ACHN (cell line): ENCODE measurements at places on chromosomes 6 and 20.
A peak's percentile ranks its signal among the peaks of the same experiment; 100 is the strongest.

- no peak for DNase-seq
Observed at GRCh38 chr6:79241228-79241627, 6.7 kb upstream of the HMGN3 start.

- no peak for DNase-seq
Observed at GRCh38 chr6:10166031-10166430, 248.8 kb downstream of the TFAP2A start.

DNA sequence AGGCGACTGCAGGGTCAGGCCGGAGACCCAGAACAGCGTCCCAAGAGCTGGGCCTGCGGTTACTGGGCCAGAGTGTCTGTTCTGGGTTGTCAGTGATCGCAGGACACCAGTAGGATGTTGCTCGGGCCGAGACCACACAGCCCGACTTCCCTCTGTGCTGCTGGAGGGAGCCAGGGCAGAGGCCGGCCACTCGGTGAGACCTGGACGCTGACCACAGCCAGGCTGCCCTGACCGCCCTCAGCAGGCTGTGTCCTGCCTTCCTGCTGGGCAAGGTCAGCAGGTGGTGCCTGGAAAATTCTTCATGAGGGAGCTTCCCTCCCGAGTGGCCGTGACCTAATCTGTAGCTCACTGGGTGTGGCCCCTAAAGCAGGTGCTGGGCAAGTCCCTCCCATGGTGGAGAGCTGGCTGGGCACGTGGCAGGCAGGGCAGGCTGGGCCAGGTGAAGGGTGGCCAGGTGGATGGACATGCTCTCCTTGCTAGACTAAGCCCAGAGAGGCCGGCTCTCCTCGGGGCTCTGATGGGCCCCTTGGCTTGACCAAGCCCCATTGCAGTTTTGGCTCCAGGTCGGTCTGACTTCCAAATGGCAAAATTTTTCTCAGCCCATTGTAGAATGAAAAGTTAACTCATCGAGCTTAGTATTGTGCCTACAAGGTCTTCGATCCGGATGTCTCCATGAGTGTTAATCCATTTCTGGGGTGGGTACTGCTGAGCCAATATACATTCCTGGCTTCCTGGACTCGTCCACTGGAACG, 1.9 kb downstream of the SLCO4A1 start:
- DNase-seq = no peak

DNA sequence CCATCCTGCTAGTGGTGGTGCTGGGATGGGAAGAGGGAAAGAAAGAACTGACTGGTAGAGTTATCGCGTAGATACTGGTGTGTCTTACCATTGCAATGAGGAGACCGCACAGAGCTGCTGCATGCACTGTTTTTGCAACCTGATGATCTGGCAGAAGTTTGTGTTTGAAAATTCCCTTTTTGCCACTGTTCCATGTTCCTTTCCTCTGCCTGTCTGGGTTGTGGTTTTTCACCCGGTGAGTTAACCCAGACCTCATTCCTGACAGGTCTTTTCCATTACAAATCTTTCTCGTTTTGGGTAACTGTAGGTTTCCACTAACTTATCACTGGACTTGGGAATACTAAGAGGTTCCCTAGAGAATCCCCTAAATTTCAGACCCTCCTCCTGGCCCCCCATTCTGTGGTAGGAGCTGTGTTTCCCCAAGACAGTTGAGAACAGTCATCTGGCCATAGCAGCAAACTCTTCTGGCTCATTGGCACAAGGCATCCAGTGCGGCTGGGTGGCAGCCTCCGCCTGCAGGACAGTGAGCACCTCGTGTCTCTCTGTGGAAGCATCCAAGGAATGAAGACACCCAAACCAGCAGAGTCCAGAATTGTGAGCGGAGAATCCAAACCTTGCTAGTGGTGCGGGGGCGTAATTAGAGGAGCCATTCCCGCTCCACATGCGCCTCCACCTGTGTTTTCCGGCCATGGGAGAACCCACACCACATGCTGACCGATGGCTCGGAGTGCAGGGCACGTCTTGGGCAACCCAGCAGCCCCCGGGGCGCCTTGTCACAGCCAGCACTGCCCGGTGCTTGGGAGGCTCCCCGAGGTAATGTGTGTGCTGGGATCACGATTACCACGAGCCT, 32.8 kb downstream of the ERMARD start:
- no peak for DNase-seq

DNA sequence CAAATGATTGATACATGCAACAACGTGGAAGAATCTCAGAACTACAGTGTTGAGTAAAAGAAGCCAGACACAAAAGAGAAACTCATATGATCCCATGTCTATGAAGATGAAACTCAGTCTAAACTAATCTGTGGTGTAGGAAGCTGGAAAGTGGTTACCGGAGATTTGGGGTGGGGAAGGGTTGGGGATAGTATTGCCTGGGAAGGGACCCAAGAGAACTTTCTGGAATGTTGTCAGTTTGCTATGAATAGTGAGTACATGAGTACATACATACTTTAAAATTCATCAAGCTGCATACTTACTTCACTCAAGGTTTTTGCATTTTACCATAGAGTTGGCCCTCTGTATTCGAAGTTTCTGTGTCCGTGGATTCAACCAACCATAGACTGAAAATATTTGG, 106.0 kb downstream of the SAMD5 start:
- DNase-seq = no peak

GRCh38 chr6:17986656-17987446, 584 bp downstream of the KIF13A start:
- peak; percentile 53 for DNase-seq

GRCh38 chr6:119308991-119309657, 40.4 kb downstream of the MAN1A1 start:
- peak; percentile 0 for DNase-seq

DNA sequence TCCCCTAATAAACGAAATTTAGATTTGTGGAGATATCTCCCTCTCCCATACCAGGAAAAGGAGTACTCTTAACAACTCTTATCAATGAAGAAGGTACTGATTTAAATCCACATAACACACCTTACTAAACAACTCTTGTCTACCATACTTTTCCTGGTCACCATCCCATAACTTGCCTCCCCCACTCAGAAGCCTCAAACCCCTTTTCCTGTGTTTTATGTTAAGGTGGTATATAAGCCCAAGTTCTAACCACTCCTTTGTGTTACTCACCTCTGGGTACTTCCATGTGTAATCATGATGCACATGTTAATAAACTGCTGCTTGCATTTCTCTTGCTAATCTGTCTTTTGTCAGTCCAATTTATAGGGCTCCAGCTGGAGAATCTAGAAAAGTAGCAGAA, 330.7 kb downstream of the CD83 start:
- DNase-seq = no peak

- no peak for DNase-seq
Observed at GRCh38 chr6:159473475-159474263, 219.4 kb downstream of the SOD2 start.

DNA sequence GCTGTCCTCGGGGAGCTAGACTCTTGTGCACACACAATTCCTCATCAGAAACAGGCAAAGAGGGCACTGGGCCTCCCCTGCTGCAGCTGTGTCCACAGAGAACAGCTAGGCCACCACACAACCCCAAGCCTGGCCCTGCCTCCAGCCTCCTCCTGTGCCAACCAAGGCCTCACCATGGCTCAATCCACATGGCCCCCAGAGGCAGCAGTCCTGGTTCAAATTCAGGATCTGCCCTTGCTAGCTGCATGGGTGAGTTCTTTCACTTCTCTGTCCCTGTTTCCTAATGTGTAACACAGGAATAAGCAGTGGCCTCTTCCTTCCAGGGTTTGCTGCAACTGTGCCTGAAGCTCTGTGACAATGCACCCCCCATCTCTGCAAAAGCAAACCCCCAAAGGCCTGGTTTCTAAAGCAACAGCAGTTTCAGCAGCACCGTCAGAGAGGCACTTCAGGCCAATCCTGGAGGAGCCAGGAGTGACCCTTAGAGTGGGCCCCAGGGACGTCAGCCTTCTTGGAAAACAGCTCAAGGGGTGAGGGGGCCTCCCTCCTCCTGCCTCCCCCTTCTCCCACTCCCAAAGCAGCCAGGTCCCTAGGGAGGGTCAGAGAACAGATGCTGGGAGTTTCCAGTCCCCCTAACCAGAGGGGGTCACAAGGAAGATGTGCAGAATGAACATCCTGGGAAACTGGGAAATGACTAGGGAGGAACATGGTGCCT, 2.2 kb downstream of the ADISSP start:
- DNase-seq = no peak

GRCh38 chr6:144619966-144620365, 334.8 kb downstream of the UTRN start:
- no peak for DNase-seq

DNA sequence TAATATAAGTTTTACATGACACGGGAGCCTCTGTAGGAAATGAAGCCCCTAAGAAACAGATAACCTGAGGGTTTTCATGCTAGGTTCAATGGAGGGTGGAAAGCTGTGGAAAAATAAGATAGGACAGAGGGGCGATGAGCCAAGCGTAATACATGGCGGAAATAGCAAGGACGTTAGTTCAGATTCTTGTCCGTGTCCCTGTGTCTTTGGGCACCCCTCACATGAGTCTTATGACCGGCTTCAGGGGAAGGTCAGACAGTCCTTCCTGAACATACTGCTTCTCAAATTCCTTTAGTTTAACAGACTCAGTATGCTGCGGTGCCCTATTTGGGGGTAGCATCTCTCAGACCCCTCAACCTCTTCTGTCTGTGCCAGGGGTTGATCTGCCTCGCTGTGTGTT, 20.8 kb downstream of the EFCAB8 start:
- DNase-seq = no peak

DNA sequence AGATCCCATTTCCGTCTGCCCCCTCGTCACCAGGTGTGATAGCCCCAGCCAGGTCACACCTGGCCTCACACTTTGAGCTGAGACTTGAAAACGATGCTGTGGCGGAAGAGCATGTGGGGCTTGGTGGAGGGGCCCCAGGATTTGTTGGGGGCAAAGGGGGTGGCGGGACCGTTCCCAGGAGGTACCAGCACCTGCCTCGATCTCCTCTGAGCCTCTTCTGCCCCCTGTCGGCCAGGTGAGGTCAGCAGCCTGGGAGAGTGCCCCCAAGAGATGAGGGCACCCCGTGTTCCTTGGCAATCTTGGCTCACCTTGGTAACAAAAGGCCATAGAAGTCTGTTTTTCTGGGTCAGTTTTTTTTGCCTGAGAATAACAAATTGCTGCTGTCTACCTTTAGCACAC, 25.4 kb downstream of the SPATA2 start:
- DNase-seq = no peak

GRCh38 chr6:41042226-41043055, at the start of gene TSPO2:
TSPO2 (plus strand) TSS chr6:41042467; CDS start chr6:41042986, 519 bp downstream.
- no peak for DNase-seq

DNA sequence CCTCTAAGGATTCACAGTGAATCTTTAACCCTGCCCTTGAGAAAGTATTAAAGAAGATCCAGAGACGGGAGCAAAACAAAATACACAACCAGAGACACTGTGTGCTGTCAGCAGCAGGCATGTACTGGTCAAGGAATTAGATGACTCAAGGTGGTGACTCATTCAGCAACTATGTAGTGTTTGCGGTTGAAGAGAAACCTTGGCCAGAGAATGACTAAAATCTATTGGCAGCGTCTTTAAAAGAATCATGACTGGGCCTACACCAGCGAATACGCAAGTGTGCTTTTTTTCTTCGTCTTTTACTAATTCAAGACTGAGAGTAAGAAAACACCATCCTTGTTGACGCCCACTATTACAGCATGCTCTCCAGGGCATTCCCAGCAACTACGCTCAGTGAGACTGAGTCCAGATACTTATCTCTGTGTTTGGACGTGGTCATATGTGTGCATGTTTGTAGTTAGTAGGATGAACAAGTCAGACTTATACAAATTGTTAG, 72.4 kb upstream of the BACH2 start:
- DNase-seq = peak; percentile 98

DNA sequence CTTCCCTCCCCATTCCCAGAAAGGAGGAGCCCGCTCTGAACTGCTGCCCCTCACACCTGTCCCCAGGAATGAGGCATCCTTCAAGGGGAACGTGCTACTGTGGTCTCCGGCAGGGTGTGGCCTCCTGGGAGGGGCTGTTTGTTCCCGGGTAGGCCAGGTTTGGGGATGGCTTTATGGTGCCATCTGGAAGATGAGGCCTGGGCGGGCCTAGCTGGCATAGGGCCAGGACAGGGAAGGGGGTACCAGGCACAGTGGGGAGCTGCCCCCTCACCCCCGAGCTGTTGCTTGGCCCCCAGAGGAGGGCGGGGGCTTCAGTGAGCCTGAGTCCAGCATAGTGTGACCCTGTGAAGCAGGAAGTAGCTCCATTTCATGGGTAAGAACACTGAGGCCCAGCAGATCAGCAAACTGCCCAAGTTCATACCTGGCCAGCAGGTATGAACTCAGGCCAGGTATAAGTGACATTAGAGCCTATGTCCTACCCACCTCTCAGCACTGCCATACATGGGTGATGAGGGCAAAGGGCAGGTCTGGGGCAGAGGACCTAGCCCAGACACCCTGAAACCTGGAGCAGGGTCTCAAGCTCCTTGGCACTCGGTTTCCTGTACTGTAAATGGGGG, 17.5 kb upstream of the SPDEF start:
- DNase-seq = no peak

- no peak for DNase-seq
Observed at GRCh38 chr20:13348311-13349234, 127.5 kb downstream of the ISM1 start.

DNA sequence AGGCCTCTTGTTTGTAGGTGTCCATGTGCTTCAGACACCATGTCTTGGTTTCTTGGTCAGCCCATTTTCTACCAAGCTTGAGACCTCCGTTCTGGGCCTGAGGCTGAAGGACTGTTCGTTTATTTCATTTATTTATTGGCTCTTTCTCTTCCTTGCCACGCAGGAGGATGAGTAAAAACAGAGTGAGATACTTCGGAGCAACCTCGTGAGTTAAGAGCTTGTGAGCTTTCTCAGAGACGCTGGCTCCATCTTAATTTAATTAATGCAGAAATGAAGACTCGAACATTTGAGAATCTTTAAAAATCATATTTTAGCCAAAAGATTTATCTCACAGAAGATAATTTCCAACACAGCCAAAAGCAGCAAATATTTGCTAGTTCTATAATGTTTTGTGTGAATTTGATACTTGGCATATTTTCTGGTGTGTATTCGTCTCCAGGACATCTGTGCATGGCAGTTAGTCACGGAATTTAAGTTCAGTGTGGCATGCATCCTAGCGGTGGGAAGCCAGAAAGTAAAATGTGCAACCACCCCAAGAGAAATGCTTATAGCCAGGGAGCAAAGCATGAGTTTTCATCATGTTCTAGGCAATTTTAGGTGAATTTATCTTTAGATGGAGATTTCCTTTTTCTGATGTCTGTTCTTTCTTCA, 76.0 kb downstream of the THBS2 start:
- DNase-seq = no peak

- DNase-seq = no peak
Observed at GRCh38 chr6:161890832-161891297, 617.0 kb upstream of the AGPAT4 start.
